Naive thymus-derived CD4-positive, alpha-beta T cell (primary cell): ENCODE measurements at places on chromosomes 4 and X. TPM values are rescaled to one million over a fixed set of nuclear protein-coding genes. Genes with fewer than 3 reads are reported as not detected.

GRCh38 chr4:155473420-155474095, 96.8 kb upstream of the MAP9 start:
- no peaks in the 10 kb centered on the region for H3K27me3 ChIP-seq
- H3K4me1 ChIP-seq: no peaks in the 10 kb centered on the region
- DNase-seq: no peak

DNA sequence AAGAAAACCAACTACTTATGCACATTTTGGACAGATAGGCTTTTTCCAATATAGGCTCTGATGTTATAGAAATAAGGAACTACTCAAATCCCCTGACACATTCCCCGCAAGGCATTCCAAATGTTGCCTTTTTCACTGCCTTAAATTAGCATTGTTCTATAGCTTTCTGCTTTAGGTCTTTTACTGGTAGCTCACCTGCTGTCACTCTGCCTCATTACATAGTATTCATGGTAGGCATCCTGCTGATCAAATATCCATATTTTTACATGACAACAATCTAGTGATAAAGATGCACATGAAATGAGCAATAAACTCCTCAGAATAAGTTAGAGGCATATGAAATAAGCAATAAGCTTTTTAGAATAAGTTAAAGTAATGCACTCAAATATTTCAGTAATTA, 542.7 kb downstream of the FAM133A start:
- no peak for DNase-seq
- no peaks in the 10 kb centered on the region for H3K27me3 ChIP-seq
- H3K36me3 ChIP-seq: no peaks in the 10 kb centered on the region
- H3K4me1 ChIP-seq: no peaks in the 10 kb centered on the region

GRCh38 chrX:77597090-77597489, 149.9 kb downstream of the FGF16 start:
- no peak overlapping the region for H3K4me3 ChIP-seq
- no peak overlapping the region for H3K27ac ChIP-seq
- H3K4me1 ChIP-seq: no peaks in the 10 kb centered on the region
- no peaks in the 10 kb centered on the region for H3K27me3 ChIP-seq

Gene MAMLD1
- total RNA-seq: 0.46 TPM

Gene EDA
- total RNA-seq: 2.4 TPM in 2 replicates

Gene SOWAHD
- total RNA-seq: 1.3 TPM
